ENCODE measurements at places on chromosomes 5 and 9.

GRCh38 chr9:109399258-109399767, 78.5 kb upstream of the EPB41L4B start:
- no peak for DNase-seq

GRCh38 chr9:126395439-126396212, 69.0 kb downstream of the MVB12B start:
- DNase-seq = no peak

GRCh38 chr5:173334808-173335207, 6.6 kb upstream of the STC2 start:
- DNase-seq = no peak

DNA sequence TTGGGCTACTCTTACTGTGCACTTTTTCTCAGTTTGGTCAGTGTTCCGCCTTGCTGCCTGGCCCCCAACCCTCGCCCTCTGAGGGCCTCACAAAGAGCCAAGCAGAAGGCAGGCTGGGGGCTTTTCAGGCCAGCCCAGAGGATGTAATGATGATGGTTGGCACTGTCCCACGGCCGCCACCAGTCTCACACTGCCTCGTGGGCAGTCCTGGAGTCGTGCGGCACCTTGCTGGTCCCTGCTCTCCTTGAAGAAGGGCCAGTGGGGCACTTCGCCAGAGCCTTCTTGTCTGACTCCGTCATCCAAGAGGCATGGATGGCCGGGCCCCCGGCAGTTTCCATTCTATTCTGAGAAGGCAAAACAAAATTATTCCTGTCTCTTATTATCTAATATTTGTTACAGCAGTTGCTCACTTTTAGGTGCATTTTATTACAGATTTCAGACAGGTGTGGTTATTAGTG, 21.0 kb downstream of the TENT4A start:
- DNase-seq = no peak

GRCh38 chr9:4717815-4718214, 23.2 kb downstream of the AK3 start:
- no peak for DNase-seq

DNA sequence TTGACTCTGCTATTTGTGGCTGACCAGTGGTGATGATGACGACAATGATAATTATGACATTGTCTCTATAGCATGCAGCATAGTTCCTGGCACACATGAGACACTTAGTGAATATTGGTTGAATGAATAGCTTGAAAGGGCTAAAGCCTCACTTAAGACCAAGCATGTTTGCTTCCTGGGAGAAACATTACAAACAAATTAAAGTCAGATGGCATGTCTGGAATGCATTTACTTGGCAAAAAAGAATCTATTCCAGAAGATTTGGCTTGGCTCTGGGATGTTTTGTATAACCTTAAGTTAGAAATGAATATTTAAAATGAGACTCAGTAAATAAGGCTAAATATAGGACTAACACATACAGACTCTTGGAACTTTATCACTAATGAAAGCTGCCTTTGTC, 21.6 kb downstream of the GAS1 start:
- DNase-seq = no peak

DNA sequence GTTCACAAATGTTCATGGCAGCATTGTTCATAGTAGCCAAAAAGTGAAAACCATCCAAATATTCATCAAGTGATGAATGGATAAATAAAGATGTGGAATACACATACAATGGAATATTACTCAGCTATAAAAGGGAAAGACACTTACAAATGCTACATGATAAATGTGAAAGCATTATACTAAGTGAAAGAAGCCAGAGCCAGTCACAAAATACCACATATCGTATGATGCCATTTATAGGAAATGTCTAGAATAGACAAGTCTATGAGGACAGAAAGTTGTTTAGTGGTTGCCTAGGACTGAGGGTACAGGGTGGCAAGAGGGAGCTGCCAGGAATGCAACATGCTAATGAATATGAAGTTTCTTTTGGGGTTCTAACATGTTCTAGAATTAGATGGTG, 148.7 kb downstream of the DEPDC1B start:
- no peak for DNase-seq

DNA sequence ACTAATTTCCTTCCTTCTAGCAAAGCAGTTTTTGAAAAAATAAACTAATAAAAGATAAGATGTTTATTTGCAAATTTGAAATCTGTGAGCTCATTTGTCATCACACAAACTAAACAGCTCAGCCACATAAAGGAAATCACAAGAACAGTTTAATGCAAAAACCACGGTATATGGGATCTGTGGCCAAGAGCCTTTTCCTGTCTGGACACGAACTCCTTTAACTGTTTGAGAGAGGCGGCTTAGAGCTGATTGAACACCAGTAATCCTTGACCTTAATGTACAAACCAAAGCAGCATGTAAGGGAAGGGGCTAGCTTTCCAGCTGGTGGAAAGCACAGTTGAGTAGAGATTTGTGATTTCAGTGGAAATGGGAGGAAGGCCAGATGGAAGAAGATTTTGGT, 66.3 kb upstream of the SPINK5 start:
- DNase-seq = no peak

DNA sequence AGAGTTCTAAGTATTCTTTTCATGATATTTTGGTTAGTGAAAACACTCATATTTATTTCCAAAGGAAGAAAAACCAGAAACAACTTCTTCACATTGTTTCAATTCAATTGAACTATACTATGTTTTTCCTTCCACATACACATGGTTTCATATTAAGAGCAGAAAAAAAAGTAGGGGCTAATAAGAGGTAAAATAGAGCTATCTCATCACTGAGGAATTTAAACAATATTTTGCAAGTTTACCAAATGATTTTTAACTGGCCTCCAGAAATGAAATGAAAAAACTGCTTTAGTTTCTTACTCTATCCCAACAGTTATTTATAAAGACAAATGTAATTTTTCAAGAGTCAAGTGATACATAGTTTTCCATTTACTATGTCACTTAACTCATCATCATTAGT, 233.5 kb downstream of the RFX3 start:
- no peak for DNase-seq

DNA sequence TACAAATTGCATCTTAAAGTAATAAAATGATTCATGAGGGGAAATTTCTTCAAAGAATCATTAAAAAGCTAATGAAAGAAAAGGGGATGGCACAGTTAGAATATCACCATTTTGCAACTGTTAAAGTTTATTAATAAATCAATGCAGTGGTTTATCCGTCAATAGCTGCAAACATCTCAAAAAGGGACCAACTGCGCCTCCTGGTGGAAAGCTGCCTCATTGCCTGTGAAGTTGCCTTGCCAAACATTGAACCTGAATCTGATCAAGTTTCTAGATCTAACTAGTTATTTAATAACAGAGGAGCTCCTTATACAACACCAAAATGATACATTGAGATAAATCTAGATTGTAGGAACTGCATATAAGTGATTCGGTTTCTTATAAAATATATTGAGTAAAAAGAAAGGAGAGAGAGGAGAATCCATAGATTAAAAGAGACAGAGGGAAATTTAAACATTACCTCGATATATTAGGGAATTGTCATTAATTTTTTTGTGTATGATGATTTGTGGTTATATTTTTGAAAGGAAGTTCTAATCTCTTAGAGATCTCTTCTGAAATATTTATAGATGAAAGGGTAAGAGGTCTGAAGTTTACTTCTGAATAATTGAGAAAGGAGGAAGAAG, 6.9 kb upstream of the NDUFB6 start:
- peak; percentile 39 for DNase-seq
